ENCODE measurements at places on chromosomes 13 and 19. TPM values are rescaled to one million over a fixed set of nuclear protein-coding genes. Genes with fewer than 3 reads are reported as not detected.

The OR7D2 gene
- total RNA-seq = 0.22 TPM

The FRY gene
- 62.5 TPM for total RNA-seq

The ZNF304 gene
- 8.2 TPM for total RNA-seq

The F2RL3 gene
- 2.4 TPM for total RNA-seq
